ENCODE measurements at places on chromosomes 2 and 18. TPM values are rescaled to one million over a fixed set of nuclear protein-coding genes. Genes with fewer than 3 reads are reported as not detected.

SERPINB2 gene
- not detected for total RNA-seq

ELAC1 gene
- 5.9 TPM for total RNA-seq

- peaks cover 12% of the 10 kb centered on the region for H3K4me1 ChIP-seq
- H3K27me3 ChIP-seq, result peaks cover 53% of the 10 kb centered on the region
- DNase-seq, result no peak
- no peaks in the 10 kb centered on the region for H3K36me3 ChIP-seq
These were observed 1.8 kb downstream of the DYSF start for GRCh38 chr2:71455011-71455740.

DNA sequence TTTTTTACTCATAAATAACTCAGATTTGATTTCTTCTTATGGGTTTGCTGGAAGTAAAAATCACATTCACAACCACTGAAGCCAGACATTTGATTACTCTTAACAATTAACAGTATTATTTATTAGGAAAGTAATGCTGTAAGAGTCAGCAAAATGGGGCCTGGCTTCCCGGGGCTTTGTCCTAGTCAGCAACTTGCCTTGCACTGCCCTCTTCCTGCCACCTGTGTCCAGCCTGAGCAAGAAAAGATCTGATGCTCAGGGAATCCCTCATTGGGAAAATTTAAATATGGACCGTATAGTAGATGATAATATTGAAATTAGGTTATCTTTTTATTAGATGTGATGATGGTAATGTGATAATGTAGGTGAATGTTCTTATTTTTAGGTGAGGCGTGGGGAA is 30.8 kb upstream of the ACYP2 start:
- no peak for DNase-seq
- H3K27me3 ChIP-seq, result no peaks in the 10 kb centered on the region
- no peak overlapping the region for H3K27ac ChIP-seq
- peaks cover 2% of the 10 kb centered on the region for H3K36me3 ChIP-seq

DNA sequence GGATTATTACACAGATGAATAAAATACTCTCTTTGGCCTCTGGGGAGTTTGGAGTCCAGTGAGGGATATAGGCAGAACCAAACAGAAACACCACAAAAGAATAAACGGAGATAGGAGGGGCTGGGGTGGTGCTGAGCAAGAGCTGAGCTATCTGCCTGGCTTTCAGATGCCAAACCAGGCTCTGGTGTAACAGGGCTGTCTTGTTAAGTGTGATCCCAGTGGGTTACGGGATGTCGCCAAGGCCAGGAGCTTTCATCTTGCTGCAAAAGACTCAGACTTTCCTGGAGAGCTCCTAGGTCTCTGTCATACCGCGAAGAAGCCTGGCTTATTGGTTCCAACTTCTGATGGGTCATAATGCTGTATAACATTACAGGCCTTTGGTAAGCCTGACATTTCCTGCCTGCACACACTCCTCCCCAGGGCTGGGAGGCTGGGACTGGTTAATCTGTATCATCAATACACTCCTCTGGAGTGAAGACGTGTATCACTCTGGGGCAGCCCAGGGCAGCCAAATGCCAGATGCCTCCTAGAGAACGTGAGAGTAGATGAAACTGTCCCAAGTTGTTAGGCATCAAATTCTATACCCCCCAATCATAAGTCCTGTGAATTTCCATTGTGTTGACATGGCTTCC is 60.5 kb downstream of the STPG4 start:
- H3K27me3 ChIP-seq, result peaks cover 6% of the 10 kb centered on the region
- no peak overlapping the region for H3K4me3 ChIP-seq
- no peak overlapping the region for H3K27ac ChIP-seq
- DNase-seq, result no peak

GRCh38 chr18:27808683-27809082 is 368.2 kb downstream of the CDH2 start:
- H3K27me3 ChIP-seq, result no peaks in the 10 kb centered on the region
- H3K4me3 ChIP-seq, result no peak overlapping the region
- H3K36me3 ChIP-seq, result no peaks in the 10 kb centered on the region
- H3K27ac ChIP-seq, result no peak overlapping the region
- H3K4me1 ChIP-seq, result no peaks in the 10 kb centered on the region
- no peak for DNase-seq

- no peak overlapping the region for H3K27ac ChIP-seq
- peaks cover 4% of the 10 kb centered on the region for H3K27me3 ChIP-seq
- H3K4me3 ChIP-seq, result no peak overlapping the region
- H3K4me1 ChIP-seq, result no peaks in the 10 kb centered on the region
- no peak for DNase-seq
- no peaks in the 10 kb centered on the region for H3K36me3 ChIP-seq
These were observed 140.8 kb downstream of the TMEFF2 start for GRCh38 chr2:192053921-192054320.

DNA sequence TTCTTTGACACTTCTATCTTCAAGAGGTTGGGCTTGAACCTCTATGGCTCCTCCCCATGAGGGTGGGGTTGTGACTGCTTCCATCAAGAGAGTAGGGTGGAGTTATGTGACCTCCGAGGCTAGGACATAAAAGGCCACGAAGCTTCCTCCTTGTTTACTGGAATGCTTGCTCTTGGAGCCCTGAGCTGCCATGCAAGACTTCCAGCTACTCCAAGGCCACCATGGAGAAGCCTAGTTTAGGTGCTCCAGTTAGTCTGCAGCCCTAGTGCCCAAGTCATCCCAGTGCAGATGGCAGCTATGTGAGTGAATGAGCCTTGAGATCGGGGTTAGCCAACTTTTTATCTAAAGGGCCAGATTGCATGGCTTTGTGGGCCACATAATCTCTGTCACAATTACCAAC is 2.4 kb upstream of the MERTK start:
- H3K4me3 ChIP-seq, result no peak overlapping the region
- peaks cover 14% of the 10 kb centered on the region for H3K4me1 ChIP-seq
- H3K36me3 ChIP-seq, result no peaks in the 10 kb centered on the region
- no peak overlapping the region for H3K27ac ChIP-seq
- peaks cover 32% of the 10 kb centered on the region for H3K27me3 ChIP-seq

DNA sequence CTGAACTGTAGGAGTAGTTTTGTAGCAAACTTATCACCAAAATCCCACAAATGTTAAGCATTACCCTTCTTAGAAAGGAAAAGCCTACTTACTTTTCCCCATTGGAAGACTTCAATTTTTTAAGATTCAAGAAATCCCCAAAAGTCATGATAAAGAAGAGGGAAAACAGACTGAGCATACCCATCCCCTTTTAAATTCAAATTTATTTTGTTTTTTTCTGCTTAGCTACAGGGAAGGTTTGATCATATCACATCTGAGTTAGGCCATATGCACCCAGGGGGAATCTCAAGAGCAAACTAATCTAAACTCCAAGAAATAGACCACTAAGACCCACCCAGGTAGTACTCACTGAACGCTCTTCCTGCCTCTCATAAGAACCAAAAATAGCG is 174.6 kb downstream of the TGIF1 start:
- DNase-seq, result no peak
- H3K4me3 ChIP-seq, result peak overlapping the region; percentile 28
- H3K27ac ChIP-seq, result peak overlapping the region; percentile 73
- H3K36me3 ChIP-seq, result no peaks in the 10 kb centered on the region
- no peaks in the 10 kb centered on the region for H3K27me3 ChIP-seq
- H3K4me1 ChIP-seq, result peaks cover 36% of the 10 kb centered on the region

DNA sequence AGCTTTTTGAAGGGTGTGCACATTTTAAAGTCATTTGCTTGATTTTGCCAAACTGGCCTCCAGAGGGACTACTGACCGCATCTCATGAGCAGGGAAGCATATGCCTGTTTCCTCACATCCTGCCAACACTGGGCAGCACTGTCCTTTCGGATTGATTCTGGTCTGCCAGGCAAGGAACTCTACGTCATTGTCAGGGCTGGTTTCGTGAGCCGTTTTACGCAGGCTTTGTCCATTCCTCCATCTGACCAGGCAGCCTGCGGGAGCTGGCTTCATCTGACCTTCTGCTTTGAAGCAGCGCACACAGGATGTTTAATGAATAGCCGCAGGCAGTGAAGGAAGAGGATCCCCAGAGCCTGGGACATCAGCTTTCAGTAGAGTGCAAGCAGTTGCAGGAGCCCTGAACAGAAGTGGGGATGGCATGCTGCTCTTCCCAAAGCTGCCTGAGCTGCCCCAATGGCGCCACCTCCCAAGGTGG is 46.3 kb upstream of the SEMA4C start:
- H3K4me1 ChIP-seq, result peaks cover 47% of the 10 kb centered on the region
- peaks cover 38% of the 10 kb centered on the region for H3K36me3 ChIP-seq
- H3K27me3 ChIP-seq, result no peaks in the 10 kb centered on the region
- H3K27ac ChIP-seq, result no peak overlapping the region
- no peak for DNase-seq

DNA sequence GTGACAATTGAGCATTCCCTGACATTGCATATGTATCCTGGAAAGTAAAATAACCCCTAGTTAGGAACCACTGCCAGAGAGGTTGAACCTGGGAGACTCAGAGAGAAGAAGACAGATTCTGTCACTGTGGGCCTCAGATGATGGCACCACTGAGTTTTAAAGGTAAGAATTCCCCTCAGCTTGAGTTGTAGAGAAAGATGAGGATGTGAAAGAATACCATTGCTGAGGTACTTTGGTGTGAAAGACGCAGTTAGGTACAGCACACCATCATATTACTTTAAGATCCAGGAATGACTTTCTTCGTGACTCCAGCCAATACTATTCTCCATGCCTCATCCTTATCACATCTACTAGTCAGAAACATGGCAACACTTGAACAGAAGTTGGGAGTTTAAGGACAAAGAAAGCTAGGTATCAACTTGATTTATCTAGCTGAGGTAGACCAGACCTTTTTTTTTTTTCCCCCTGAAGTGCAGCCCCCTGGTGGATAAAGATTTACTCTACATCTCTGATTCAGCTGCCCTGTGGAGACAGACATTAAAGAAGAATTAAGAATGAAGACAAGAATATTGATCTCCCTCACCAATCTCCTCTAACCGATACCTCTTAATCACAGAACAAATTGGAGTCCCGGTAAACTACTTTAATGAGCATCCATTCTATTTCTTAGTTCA is 630.5 kb upstream of the FANCL start:
- no peak overlapping the region for H3K27ac ChIP-seq
- DNase-seq, result no peak

DNA sequence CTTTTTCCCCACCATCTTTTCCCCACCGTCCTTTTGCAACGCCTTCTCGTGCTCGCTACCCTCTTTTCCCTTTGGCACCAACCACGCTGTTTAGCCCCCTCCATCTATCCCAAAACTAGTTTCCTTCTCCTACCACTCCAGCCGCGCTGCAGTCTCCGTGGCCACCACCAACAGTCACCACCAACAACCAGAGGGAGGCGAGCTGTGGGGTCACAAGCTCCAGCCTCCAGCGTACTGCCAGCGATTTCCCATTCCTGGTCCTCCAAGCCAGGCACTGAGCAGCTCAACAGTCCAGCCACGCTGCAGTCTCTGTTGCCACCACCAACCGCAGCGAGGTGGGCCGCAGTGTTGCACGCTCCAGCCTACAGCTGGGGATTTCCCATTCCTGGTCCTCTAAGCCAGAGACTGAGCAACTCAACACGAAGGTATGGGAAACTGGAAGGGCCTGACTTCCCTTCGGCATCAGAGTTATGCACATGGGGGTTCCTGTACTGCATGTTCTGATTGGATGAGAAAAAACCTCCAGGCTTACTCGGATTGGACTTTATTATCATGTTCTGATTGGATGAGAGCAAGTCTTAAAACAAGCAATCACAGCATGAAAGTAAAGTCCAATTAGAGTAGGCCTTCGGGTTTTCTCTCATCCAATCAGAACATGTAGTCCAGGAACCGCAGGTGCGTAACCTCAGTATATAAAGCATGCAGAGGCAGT is 42.3 kb upstream of the IMP4 start:
- H3K27ac ChIP-seq, result no peak overlapping the region
- H3K27me3 ChIP-seq, result peaks cover 23% of the 10 kb centered on the region
- H3K4me3 ChIP-seq, result no peak overlapping the region
- no peak for DNase-seq
- no peaks in the 10 kb centered on the region for H3K4me1 ChIP-seq
- no peaks in the 10 kb centered on the region for H3K36me3 ChIP-seq

GRCh38 chr2:217953531-217953932 is 49.3 kb downstream of the TNS1 start:
- DNase-seq, result no peak
- peaks cover 2% of the 10 kb centered on the region for H3K27me3 ChIP-seq
- H3K4me3 ChIP-seq, result no peak overlapping the region

DNA sequence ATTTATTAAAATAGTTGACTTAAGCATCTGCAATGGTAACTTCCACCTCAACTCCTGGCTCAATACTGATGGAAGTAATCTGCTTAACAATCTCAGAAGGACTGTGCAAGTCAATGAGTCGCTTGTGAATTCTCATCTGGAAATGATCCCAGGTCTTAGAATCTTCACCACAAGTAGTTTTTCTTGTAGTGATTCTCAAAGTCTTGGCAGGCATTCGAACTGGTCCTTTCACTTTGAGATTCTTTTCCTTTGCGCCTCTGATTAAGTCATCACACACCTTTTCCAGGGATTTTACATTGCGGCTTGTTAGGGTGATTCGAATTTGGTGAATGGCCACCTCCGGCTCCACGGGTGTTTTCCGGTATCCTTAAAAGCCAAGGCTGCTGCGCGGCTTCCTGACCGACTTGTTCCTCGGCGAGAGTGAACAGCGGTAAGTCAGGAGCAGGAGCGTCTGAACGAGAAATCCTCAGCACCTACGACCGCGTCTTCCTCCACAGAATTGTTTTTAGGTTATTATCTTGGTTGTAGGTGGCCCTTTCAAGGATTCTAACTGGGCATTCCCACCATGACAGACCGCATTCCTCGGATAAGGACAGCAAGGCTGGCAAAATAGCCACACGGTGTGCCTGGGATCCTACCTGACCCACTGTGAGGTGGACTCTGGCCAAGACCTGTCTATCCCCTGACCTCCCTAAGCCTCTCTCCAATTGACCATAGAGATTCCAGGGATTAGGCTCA is 23.8 kb upstream of the SLC20A1 start:
- no peak overlapping the region for H3K27ac ChIP-seq
- no peak for DNase-seq
- peaks cover 2% of the 10 kb centered on the region for H3K27me3 ChIP-seq
- peaks cover 44% of the 10 kb centered on the region for H3K4me1 ChIP-seq
- no peaks in the 10 kb centered on the region for H3K36me3 ChIP-seq

Data from activated CD4-positive, alpha-beta memory T cell treated with anti-CD3 and anti-CD28 coated beads, Interleukin-2, amount 10 ng/mL, durations not matched to agents 7 days and 5 days (primary cell).